ENCODE measurements at places on chromosomes 4 and X.

GRCh38 chrX:31893525-31893924 lies 821.7 kb upstream of the FTHL17 start:
- no peak for DNase-seq

GRCh38 chrX:46330513-46330912 lies 214.7 kb downstream of the ZNF674 start:
- DNase-seq, result no peak

- DNase-seq, result no peak
Measured at GRCh38 chrX:115499112-115499805, 61.7 kb upstream of the PLS3 start.

DNA sequence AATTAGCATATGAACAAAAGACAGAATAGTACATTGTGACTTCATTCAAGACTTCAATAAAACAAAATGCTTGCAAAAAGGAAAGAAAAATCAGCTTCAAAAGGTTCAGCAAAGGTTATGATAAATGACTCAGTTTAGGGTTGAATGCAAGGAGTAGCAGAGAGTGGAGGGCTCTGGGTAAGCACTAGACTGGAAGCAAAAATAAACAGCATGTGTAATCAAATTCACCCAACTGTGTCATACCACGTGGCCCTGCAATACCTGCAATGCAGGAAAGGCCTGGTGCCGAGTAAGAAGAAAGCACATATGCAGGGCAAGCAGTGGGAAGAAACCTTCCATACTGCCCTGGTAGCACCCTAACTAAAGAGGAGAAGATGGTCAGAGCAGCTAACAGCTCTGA lies 88.7 kb downstream of the ATP11C start:
- DNase-seq, result no peak

- DNase-seq, result peak; percentile 25
Measured at GRCh38 chrX:154096140-154097002, 1.1 kb downstream of the MECP2 start.

DNA sequence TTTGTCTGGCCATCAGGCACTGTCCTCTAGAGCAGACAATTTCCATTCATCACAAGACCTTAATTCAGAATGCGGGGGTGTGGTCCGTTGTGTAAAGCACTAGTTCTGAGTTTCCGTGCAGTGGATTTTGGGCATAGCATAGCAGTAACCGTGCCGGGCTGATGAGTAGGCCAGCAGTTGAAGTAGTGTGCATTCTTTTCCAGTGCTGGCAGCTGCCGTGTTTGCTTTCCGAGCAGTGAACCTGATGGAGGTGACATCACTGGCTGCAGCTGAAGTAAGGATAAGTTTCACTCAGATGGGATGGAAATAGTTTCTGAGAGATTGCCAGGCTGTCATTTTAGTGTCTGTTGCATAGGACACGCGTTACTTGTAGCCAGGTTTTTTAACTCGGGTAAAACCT lies 107.0 kb upstream of the STIM2 start:
- peak; percentile 30 for DNase-seq

- peak; percentile 7 for DNase-seq
Measured at GRCh38 chrX:20487227-20487626, 220.5 kb upstream of the RPS6KA3 start.

GRCh38 chrX:74519870-74520269 lies 94.6 kb downstream of the RLIM start:
- DNase-seq, result no peak

- peak; percentile 95 for DNase-seq
Measured at GRCh38 chr4:128528793-128529553, 241.4 kb upstream of the PGRMC2 start.

- peak; percentile 51 for DNase-seq
Measured at GRCh38 chr4:186946682-186947294, 223.1 kb upstream of the FAT1 start.

- DNase-seq, result peak; percentile 66
Measured at GRCh38 chr4:43277003-43277402, 384.5 kb downstream of the GRXCR1 start.
